Activated CD4-positive, alpha-beta T cell treated with anti-CD3 and anti-CD28 coated beads, Interleukin-2, amount 50 U/mL, for 4 hours (primary cell): ENCODE measurements at places on chromosomes 2 and 18.

- no peak for DNase-seq
These were observed 762.3 kb upstream of the ID2 start for GRCh38 chr2:7919510-7919909.

DNA sequence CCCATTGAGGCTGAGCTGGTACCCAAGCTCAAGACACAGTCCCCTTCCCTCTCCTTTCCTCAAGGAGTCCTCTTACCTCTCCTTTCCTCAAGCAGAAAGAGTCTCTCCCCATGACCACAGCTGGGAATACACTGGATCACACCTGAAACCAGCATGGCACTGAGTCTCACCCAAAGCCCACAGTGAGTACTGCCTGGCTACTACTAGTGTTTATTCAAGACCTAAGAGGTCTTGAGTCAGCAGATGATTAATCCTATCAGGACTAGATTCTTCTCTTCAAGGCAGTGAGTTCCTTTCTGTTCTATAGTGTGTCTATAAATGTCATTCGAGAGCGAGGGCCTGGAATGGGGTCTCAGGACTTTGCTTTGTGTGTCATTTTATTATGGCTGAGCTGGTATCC, 111.4 kb downstream of the METTL4 start:
- no peak for DNase-seq

GRCh38 chr2:107757223-107757622, 69.5 kb upstream of the RGPD4 start:
- no peak for DNase-seq

GRCh38 chr18:77750006-77750405, 500.4 kb downstream of the GALR1 start:
- DNase-seq = no peak

DNA sequence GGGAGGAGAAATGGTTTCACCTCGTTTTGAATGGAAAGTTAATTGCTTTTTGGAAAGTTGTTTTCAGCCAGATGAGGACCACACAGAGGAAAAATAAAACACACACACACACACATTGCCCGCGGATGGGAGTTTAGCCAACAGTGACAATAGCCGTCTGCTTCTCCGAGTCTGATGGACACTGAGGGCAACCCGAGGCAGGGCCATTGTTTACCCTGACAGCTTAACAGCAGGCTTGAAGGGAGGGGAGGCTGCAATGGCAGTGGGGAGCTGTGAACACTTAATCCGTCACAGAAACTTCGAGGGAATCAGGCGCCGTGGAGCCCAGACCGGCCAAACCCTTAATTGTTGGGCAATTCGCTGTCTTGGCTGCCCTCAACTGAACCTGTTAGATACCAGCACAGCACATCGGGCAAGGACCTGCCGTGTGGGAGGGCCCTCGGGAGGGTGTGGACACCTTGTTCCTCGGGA, 145.9 kb downstream of the ACKR3 start:
- no peak for DNase-seq

- no peak for DNase-seq
These were observed 11.8 kb downstream of the FN1 start for GRCh38 chr2:215423928-215424540.

GRCh38 chr2:48227617-48228344, 302.2 kb upstream of the STON1 start:
- no peak for DNase-seq

- no peak for DNase-seq
These were observed 41.5 kb downstream of the YPEL5 start for GRCh38 chr2:30188292-30188691.

GRCh38 chr18:3916082-3916481, 466.1 kb downstream of the TGIF1 start:
- no peak for DNase-seq

- no peak for DNase-seq
These were observed 8.9 kb downstream of the ASIC4 start for GRCh38 chr2:219523031-219523671.

- DNase-seq = no peak
These were observed 676.5 kb upstream of the FSHR start for GRCh38 chr2:49830846-49831245.

DNA sequence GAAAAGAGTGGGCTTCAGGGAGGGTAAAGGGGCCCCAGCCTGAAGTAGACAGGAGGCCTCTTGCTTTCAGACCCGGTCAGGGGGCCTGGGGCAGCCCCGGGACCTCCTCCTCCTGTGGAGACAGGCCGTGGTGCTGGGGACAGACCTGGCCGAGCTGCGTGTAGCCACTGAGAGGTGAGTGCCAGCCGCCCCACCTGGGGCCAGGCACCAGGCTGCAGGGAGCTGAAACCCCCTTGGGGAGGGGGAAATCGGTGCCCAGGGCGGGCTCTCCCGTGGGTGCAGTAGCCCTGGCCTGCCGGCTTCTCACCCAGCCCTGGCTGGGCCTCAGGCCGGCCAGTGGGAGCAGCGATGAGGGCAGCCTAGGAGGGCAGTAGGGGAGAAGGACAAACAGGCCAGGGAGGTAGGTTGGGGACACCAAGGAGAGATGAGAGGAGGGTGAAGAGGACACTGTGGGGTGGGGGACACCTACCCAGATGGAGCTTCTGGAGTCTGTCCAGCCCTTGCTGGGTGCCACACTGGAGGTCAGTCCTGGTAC, 24.0 kb downstream of the CROCC2 start:
- no peak for DNase-seq

GRCh38 chr2:32783469-32783868, 155.6 kb downstream of the TTC27 start:
- DNase-seq = no peak

GRCh38 chr2:52429171-52429570, 1338.4 kb upstream of the CHAC2 start:
- DNase-seq = no peak

GRCh38 chr2:11637546-11637945, 32.4 kb downstream of the NTSR2 start:
- no peak for DNase-seq

- no peak for DNase-seq
These were observed 283.0 kb downstream of the ALPK2 start for GRCh38 chr18:58345875-58346274.

DNA sequence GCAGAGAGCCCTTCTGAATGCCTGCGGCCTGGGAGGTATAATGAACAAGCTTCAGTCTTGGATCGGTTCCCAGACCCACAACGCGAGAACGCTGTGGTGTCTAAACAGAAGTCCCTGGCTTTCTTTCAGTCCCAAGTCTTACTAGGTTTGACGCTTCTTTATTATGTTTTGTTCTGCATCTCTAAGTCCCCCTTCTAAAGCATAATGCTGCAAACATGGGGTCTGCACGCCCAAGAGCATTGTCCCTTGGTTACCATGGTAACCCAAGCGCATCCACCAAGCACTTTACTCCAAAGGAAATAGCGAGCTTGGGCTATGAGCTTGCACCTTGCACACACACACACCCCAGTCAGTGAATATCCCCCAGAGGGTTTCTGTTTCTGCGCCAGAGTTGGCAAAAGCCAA, 193.7 kb downstream of the INO80D start:
- DNase-seq = no peak

GRCh38 chr2:241666627-241667400, 19.8 kb downstream of the DTYMK start:
- DNase-seq = no peak

GRCh38 chr2:96537734-96538486, 1.4 kb downstream of the ARID5A start:
- peak; percentile 59 for DNase-seq

DNA sequence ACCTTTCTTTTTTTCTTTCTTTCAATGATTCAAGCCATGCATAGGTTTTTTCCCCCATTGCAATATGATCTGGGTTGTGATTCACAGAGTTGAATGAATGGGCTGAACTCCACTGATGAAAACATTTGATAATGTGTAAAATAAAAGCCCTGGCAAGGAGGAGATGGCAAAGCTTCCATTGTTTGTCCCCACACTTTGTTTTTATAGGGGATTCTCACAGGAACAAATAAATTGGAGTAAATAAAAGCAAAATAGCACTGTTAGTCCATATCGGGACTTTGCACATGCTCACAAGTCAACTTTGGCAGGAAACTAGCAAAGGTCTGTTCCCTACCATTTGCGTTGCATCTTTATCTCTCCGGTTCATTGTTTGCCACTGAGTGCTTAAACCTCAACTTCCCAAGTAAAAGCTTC, 55.7 kb downstream of the MEIS1 start:
- DNase-seq = no peak

DNA sequence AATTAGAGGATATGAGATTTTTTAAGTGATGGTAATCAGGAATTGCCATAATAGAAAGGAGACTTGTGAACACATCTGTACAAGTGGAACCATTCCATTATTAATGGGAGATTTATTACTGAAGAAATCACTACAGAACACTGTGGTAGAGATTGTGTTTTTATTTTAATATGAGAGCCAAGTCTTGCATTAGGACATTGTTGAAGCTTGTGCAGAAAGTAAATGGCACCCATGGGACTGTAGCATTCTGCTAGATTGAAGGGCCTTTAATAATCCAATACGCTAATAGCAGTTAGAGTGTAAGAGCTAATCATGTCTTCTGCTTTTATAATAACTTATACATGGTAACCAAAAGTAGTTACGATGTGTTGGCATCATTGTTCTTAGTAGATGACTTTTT, 83.6 kb downstream of the VRK2 start:
- no peak for DNase-seq

- no peak for DNase-seq
These were observed 102.1 kb upstream of the NEDD4L start for GRCh38 chr18:57941841-57942489.

DNA sequence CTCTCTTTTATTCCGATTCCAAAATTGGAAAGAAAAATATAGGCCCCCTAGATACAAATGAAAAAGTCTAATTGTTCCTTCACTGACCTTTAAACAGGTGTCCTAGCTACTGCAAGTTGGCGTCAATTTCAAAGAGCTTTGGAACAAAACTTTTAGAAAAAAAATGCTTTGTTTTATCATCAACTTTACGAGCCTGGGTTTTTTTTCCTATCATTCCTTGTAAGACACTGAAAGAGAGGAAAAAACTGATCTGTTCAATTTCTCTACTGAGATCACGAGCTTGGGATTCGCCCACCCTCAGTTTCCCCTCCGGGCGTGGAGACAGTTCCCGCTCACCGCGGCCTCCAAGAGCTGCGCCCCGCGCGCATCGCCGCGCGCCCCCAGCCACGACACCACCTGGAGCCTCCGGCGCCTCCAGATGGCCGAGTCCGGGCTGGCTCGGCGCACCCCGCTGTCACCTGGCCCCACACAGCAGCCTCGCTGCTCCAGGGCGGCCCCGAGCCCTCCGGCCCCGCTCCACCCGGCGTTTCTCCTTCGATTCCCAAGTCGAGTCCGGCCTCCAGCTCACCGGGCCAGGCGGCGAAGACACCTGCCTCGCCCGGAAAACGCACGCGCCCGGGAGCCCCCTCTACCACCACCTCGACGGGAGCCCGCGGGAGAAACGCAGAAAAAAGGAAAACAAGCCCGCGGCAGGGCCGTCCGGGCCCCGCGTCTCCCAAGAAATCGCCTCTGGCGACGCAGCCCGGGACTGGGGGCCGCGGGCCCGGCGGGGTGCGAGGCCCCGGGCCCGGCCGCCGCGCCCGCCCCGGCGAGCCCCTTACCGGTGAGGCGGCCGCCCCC, 656 bp downstream of the TBC1D8 start:
- no peak for DNase-seq

- no peak for DNase-seq
These were observed 796 bp upstream of the DYSF start for GRCh38 chr2:71452565-71452964.

GRCh38 chr2:220178991-220179695, 551.7 kb downstream of the SLC4A3 start:
- DNase-seq = no peak

DNA sequence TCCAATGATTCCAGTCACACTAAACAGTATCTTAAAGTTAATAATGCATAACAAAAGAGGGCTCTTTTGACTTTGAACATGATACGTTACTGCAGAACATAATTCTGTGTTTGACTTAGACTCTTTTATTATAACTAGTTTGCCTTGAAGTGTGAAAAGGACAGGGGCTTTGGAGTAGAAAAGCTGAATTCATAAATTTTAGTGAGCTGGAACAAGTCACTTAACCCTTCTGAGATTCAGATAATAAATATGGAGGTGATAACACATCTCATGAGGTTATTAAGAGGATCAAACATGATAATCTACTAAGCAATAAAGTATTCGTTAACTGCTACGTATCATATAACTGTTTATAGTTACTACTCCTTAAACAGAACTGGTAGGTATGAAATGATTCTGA, 44.7 kb upstream of the FLACC1 start:
- no peak for DNase-seq

DNA sequence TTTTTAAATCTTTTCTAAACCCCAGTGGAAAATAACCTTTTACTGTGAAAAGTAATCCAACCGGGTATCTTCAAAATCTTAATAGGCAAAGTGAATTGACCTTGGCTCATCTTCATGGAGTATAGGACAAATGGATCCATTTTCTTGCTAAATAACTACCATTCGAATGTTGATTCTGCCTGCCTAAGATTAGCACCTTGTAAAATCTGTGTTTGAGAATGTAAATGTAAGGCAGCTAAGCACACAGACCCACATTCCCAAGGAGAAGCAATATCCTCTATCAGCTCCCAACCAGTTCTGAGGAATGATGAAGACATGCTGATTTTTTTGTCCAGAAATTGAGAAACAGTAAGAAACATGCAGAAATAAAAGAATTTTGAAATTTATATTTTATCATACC, 509.8 kb upstream of the SMIM21 start:
- DNase-seq = no peak

DNA sequence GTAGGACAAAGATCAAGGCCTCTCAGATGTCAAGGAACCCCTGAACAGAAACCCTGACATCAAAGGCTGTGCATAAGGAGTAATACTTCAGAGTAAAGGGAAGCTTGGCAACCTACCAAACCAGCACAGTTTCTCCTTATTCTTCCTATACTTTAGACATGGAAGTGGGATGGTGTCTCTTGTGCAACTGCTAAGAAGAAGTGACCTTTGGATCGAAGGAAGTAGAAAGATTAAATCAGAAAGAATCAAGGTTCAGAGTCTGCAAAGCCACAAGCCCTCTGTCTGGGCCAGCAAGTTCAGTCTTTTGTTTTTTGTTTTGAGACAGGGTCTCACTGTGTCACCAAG, 66.2 kb upstream of the SLC39A10 start:
- no peak for DNase-seq

- no peak for DNase-seq
These were observed 83.8 kb downstream of the STRN start for GRCh38 chr2:36882532-36882931.

- no peak for DNase-seq
These were observed 65.3 kb downstream of the STAT1 start for GRCh38 chr2:190948671-190949070.
